ENCODE measurements at places on chromosomes 7 and 10. TPM values are rescaled to one million over a fixed set of nuclear protein-coding genes. Genes with fewer than 3 reads are reported as not detected.

DNA sequence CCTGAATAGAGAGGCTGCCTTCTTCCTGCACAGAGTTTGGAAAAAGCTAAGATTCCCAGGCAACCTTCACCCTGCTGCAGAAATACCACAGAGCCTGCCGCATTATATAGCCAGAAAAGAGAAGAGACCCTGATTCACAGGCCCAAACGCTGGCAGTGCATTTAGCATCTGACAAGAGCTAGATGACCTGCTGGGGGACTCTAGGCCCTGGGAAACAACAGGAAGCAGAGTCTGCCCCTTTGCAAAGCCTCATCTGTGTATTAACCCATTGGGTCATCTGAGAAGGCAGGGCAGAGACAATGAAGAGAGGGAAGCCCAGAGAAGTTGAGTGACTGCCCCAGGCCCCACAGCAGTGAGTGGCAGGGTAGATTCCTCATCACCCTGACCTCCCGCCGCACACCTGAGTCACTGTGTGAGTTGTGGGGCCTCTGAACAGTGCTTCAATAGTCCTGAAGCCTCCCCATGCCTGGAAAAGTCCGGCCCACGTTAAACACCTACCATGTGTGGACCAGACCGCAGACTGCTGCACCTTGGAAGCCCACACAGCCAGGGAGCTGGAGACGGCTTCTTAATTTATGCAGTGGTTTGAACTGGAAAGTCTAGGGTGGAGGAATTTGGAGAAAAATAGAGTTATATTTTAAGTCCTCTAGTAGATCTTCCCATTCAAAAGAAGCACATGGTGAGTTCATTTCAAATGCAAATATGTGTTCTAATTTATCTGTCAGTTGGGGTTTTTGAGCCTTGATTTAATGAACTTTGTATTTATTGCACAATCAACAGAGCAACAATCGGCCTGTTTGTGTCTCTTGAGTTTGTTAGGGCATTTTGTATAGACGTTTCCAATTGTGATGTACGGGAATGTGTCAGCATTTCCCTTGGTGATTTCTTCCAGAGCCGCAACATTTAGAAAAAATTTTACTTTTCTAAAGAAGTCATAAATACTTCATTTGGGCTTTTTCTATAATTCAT, 80.4 kb upstream of the GPR26 start:
- DNase-seq, result no peak

GRCh38 chr7:115635376-115635775, 395.2 kb downstream of the TFEC start:
- no peak for DNase-seq

HTRA1 gene
- 12.2 TPM for total RNA-seq

CRYGN gene
- 9.4 TPM for total RNA-seq

GRCh38 chr7:44309271-44310091, 15.9 kb downstream of the CAMK2B start:
- peak; percentile 68 for DNase-seq

PCLO gene
- total RNA-seq, result 6.0 TPM

- no peak for DNase-seq
Measured at GRCh38 chr10:118115701-118116100, 69.0 kb upstream of the RAB11FIP2 start.

DNA sequence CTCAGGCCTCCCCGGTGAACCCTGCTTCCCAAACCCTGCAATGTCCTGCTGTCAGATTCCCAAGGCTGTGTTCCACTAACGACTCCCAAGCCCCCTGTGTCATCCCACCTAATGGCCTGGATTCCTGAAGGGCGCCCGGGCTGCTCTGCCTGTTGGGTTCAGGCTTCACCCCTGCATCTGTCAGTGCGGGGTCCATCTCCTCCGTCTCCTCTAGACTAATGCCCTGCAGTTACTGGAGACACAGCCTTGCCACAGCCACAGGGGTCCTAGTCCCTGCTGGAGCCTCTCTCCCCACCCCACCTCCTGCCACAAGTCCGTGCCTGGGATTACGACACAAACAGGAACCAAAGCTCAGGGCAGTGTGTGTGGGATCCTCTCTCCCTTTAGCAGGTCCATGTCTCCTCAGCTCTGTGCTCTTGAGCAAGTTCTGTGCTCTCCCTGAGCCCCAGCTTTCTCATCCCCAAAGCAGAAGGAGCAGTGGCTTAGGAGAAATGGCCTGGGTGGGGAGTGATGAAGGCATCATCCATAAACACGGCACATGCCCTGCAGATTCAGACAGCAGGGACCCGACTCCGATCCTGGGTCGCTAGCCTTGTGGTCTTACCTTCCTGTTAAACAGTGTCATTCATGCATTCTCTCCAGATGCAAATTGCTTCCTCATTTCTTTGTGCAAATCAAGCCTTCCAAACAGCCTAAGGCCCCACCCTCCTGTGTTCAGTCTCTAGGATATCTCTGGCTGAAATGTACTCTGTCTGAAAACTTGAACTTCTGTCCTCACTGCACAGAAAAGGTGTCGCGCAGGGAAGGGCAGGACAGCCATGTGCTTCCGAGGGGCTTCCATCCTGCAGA, 8.2 kb upstream of the RBP3 start:
- DNase-seq, result no peak

GRCh38 chr7:110675383-110676103, 415.4 kb upstream of the LRRN3 start:
- no peak for DNase-seq
